ENCODE measurements at places on chromosomes 7 and 10.

- no peak for DNase-seq
Measured at GRCh38 chr10:51501396-51501795, 198.0 kb downstream of the CSTF2T start.

DNA sequence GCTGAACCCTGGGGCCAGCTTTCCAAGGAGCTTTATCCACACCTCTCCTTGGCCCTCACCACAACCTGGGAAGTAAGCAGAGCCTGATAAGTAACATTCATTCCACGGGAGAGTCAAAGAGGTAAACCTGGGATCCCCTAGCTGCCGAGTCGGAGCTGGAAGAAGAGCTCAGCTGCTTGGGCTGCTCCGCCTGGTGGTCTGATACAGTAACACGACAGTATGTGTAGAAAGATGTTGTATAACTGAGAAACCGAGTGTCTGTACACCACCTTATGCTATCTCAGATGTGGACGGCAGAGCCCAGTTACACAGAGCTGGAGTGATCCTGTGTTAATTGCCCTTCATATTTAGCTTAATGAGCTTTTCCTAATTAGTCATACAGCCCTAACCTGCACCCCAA is 151.3 kb upstream of the KMT2E start:
- DNase-seq = no peak

DNA sequence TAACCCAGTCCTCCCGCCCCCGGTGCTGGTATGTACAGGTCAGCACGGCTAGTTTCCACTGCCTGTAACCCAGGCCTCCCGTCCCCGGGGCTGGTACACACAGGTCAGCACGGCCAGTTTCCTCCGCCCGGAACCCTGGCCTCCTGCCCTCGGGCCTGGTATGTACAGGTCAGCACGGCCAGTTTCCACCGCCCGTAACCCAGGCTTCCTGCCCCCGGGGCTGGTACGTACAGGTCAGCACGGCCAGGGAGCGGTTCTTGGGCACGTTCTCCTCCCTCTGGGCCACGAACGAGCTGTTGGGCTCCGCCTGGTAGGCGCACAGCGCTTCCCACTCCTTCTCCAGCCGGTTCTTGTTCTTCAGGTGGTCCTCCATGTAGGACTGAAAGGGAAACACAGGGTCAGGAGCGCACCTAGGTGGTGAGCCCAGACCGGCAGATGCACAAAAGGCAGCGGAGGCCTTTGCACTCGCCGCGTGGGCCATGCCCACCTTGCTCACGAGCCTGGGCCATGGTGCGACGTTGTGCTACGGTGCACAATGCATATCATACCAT is 284.4 kb downstream of the DNAJB6 start:
- no peak for DNase-seq

DNA sequence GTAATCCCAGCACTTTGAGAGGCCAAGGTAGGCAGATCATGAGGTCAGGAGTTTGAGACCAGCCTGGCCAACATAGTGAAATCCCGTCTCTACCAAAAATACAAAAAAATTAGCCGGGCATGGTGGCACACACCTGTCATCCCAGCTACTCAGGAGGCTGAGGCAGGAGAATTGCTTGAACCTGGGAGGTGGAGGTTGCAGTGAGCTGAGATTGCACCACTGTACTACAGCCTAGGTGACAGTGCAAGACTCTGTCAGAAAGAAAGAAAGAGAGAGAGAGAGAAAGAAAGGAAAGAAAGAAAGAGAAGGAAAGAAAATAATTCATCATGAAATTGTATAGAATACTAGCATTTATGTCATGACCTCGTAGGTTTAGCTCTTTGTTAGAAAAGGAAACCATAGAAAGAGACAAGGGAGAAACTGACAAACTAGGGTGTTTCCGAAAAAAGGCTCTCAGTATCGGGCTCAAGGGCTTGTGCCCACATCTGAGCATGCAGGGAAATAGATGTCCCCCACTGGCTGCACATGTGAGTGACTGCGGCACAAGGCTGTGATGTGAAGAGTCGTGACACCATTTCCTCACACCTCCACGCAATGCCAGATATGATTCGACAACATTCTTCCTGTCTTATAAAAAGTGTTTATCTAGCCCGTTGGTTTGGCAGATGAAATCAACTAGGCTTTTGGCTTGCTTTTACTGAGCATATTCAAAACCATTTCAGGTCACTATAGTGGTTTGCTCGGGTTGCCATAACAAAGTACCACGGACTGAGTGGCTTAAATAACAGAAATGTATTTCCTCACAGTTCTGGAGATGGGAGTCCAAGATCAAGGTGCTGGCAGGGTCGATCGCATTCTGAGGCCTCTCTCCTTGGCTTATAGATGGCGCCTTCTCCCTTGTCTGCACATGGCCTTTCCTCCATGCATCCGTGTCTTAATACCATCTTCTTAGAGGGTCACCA is 2.0 kb downstream of the SRGN start:
- no peak for DNase-seq

All from fibroblast of skin of left biceps (primary cell).